ENCODE measurements at places on chromosomes 16 and 17.

DNA sequence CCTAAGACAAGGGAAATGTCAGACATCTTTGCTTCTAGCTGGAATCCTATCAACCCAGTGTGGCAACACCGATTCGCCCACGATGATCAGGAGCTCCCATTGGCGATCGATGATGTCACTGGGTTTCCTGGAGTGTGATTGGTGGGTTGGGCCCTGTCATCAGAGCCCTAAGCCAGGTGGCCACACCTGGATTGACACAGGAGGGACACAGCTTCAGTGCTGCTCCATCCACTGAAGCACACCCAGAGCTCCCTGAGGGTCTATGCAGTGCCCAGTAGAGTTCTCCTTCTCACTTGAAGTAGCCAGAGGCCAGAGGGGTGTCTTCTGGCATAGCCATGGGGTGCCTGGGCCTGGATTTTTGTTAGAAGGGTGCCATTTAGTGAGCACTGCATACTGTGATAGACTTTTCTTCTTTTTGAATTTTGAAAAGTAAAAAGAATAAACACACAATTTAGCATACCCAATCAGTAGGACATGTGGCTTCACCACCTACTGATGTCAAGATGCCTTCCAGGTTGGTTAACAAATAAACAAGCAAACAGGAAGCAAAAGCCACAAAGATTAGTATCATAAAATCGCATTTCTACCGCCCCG, 77.6 kb downstream of the CMIP start:
- no peak for DNase-seq

GRCh38 chr16:79320956-79321355, 279.6 kb downstream of the MAF start:
- DNase-seq = no peak

DNA sequence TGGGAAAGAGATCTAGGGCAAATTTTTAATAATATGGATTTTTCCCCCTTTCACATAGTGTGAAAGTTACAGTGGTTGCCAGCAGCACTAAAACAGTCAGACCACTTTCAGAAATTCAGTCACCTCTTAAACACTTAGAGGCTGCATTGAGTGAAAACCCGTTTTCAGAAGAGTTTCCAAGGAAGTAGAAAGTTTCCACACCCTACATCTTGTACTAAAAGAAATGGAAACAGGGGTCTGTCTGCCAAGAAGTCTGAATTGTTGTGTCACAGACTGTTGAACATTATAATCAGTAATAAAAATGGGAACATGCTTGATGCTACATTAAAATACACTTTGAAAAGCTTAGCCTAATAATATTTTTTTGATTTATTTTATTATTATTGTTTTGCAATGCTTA, 278.9 kb upstream of the KCNJ16 start:
- DNase-seq = no peak

DNA sequence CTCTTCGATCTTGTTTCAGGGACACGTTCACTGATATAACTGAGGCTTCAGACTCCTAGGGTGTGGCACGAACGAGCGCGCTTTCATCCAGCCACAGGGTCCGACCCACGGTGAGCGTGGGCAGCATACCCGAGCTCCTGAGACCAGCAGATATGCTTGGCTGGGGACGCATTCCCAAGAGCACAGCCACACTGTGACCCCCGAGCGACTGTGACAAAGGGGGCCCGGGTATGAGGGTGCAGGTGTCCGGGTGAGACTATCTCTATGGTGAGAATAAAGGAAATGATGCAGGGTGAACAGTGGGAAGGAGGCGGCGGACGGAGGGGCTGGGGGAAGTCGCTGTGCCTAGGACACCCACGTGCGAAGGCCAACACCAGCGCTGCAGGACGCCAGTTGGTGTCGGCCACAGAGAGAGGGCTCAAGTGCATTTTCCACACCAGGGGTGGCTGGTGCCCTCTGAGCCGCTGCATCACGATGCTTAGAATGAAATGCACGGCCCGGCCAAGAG, 17.6 kb downstream of the RPH3AL start:
- no peak for DNase-seq

- DNase-seq = no peak
Observed at GRCh38 chr17:48749621-48750553, 21.3 kb upstream of the HOXB13 start.

Data from adipocyte (in vitro differentiated cells).